Stimulated activated CD4-positive, alpha-beta T cell treated with anti-CD3 and anti-CD28 coated beads, Interleukin-1b, Interleukin-23, amount 100 ng/mL, for 1 hour (primary cell): ENCODE measurements at places on chromosomes 1 and 21.

GRCh38 chr1:185790194-185790735 is 56.1 kb downstream of the HMCN1 start:
- DNase-seq = no peak

DNA sequence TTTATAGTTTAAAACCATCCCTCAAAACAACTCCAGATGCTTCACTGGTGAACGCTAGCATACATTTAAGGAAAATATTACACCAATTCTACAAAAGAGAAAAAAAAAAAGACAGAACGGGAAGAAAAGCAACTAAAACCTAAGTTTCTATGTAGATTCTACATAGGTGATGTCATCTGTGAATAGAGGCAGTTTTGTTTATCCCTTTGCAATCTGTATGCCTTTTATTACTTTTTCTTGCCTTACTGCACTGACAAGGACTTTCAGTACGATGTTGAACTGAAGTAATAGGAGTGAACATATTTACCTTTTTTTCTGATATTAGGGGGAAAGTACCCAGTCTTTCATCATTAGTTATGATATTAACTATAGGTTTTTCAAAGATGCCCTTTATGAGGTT is 101.7 kb upstream of the HAO2 start:
- DNase-seq = no peak

DNA sequence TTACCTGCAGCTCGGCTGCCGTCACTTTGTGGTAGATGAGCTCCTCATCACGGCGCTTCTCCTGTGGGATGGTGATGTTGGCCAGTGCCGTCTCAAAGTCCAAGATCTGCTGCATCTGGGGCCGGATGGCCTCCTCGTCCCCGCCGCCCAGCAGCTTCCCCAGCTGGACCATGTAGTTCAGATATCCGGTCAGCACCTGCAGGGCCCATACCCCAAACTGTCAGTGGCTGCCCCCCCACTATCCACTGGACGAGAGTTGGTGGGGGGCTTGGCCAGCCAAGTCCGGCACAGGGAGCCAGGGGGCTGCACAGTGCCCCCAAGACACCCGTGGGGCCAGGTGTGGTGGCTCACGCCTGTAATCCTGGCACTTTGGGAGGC is 34.3 kb downstream of the ECE1 start:
- no peak for DNase-seq

DNA sequence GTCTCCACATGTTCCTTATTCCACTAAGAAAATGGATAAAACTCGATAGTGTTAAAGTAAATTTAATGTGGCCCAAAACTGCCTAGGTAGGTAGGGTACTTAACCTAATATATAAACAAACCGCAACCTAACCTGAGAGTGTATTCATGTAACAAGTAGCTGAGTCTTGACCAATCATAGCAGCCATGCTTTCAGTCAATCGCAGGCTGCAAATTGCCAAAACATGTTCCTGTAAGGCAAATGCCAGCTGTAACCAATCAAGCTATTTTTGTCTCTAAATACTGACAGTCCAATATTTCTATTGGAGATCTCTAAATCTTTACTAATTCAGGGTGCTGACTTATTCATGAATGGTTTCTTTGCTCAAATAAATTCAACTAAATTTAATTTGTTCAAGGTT is 3.1 kb upstream of the HMGCS2 start:
- no peak for DNase-seq

GRCh38 chr1:181469829-181470228 is 13.5 kb upstream of the CACNA1E start:
- DNase-seq = no peak

DNA sequence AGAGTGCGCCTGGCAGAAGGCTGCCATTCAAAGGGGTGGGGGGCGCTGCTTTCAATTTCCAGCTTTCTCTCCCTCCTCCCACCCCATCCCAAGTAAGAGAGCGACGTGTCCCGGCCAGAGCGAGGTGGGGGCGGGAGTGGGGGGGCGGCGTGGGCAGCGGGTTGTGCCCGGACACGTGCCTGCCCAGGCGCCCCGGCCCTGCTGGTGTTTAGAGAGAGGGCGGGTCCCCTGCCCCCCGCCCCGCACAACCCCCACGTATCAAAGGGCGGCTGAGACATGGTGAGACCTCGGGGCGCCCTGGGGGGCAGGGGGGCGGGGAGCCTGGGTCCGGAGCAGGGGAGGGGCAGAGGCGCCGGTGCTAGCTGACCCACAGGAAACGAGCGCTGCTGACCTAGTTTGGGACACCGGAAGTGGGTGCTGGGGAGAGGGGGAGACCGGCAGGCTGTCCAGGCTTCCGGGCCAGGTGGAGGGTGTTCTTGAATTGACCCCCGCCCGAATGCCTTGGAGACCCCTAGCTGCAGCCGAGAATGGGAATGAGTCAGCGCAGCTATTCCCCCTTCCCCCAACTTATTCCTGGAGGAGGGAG is 1.3 kb downstream of the ZBTB7B start:
- no peak for DNase-seq

- no peak for DNase-seq
Measured at GRCh38 chr21:42581993-42582786, 68.5 kb downstream of the SLC37A1 start.

GRCh38 chr21:27429710-27430341 is 462.9 kb upstream of the ADAMTS5 start:
- no peak for DNase-seq

DNA sequence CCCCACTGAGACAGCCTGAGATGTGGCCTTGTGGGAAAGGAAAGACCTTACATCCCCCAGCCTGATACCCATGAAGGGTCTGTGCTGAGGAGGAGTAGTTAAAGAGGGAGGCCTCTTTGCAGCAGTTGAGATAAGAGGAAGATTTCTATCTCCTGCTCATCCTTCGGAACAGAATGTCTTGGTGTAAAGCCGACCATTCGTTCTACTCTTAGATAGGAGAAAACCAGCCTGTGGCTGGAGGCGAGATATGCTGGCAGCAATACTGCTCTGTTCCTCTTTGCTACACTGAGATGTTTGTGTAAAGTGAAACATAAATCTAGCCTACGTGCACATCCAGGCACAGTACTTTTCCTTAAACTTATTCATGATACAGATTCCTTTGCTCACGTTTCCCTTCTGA is 1.5 kb upstream of the CCDC27 start:
- DNase-seq = no peak

DNA sequence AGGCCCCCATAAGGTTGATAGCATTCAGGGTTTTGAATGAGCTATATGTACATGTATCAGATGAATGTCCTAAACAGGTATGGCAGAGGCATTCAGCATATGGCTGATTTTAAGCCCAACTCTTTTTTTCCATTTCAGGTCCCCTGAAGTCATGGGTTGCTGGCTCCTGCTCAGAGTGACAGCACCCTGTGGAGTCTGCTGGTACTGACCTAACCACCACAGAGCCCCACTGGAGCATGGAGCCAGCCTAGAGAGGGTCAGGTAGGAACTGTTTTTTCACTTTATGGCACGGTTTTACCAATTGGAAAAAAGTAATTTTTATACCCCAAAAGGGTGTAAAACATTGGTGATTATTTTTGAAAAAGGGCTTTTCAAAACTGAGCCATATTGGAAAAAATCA is 82.5 kb upstream of the MPC2 start:
- DNase-seq = no peak

GRCh38 chr1:210049616-210050015 is 111.6 kb downstream of the SYT14 start:
- DNase-seq = no peak

- DNase-seq = no peak
Measured at GRCh38 chr1:78004719-78005447, at the start of gene DNAJB4. DNAJB4 (plus strand) TSS chr1:78004939; CDS start chr1:78005111, 172 bp downstream.

GRCh38 chr1:10541286-10541685 is 66.5 kb downstream of the PEX14 start:
- DNase-seq = no peak

DNA sequence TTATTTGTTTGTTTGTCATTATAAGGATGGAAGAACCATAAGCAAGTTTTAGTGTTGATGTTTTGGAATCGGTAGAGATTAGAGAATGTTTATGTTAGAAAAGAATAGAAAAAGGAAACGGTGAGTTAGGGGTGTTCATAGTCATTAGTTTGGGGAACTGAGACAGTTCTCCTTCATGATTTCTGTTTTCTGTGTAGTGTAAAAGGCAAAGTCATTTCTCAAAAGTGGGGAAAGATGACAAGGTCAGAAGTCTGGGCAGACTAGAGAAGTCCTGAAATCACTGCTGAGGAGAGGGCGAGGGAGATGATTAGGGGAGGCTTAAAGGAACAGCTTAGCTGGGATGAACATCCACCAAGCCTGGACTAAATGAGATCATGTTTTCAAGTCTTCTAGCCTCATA is 498.9 kb downstream of the TTLL7 start:
- no peak for DNase-seq

- no peak for DNase-seq
Measured at GRCh38 chr1:110155878-110156522, 5.7 kb downstream of the SLC6A17 start.

DNA sequence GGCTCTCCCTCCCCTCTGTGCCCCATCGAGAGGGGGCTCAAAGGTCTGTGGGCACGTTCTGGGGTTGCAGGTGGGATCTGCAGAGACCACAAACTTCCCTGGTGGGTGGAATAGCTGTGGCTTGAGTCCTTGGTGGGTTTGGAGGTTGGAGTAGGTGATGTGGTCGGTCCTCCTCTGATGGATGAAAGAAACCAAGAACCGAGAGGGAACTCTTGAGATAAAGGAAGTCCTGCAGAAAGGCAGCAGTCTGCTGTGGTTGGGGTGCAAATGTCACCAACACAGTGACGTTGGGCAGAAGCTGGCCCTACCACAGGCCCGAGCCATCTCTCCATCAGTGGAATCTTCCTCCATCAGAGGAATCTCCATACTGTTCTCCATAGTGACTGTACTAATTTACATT is 171.8 kb downstream of the FCRL5 start:
- DNase-seq = no peak

DNA sequence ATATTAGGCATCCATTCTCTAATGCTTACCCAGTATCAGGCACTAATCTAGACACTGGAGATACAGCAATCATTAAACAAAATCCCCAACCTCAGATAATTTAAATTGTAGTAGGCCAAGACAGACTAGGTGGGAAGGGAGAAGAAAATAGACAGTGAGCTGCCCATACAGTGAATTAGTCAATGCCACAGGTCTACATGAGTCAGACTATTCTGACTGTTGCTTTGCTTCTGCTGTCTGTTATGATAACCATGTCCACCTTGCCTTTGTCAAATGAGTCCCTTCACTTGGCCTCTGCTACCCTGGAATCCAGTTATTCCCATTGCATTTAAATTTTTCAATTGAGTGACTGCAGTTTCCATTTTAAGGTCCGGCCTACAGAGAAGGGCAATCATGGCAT is 59.5 kb downstream of the PIK3R3 start:
- no peak for DNase-seq

GRCh38 chr1:200392625-200393185 is 17.1 kb downstream of the ZNF281 start:
- DNase-seq = no peak

DNA sequence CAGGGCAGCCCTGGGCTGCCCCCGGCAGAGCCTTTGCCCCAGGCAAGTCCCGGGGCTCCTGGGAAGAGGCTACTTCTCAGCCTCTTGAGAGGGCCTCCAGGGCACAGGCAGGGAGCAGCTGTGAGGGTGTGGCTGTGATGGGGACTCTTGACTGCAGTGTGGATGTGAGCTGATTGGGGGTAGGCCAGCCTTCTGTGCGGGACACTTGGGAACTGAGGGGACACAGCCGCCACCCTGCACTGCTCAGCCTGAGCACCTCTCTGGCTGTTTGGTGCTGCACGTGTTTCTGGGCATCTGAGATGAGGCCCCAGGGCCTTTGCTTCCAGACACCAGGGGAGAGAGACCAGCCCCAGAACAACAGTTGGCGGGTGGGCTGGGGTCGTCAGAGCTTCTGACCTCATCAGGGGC is 62.1 kb downstream of the SKI start:
- DNase-seq = no peak

DNA sequence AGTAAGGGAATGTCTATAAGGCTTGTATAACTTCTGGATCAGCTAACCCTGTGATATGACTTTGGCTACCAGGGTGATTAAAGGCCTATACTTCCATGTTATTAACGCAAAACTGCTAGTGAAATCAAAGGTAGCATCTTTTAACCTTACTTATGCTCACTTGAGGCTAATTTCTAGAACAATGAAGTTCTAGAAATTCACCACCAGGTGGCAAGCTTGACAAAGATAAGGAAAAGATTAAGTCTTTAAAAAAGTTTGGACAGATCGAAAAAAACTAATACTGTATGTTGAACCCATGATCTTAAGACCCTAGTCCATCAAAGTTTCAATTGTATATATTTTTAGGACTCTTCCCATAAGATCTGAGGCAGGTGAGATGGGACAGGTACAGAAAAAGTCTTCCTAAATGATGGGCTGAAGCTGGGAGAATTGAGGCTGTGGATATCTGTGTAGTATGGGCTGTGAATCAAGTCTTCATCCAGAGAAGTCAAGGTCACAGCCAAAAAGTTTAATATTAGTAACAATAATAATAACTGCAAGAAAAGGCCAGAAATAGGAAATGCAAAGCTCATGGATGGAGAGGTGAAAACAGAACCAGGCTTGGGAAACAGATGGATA is 18.8 kb downstream of the KYAT3 start:
- DNase-seq = no peak

DNA sequence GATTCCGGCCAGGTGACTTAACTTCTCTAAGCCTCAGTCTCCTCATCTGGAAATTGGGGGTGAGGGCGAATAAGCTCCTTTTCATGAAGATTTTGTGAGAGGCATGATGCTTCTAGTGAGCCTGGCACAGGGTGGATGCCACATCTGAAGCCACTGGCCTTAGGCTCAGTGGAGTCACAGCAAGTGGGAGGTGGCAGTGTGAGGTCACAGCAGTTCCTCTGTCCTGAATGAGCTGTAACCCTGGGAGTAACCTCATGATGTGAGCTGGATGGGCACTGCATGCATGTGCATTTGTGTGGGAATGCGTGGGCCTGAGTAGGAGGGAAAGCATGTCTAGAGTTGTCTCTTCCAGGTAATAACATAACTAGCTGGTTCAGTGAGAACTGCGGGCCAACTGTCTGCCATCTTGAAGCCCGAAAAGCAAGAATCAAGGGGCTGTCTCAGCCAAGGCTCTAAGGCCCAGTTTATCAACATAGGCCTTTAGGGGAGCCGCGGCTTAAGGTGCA is 27.0 kb upstream of the HTR1D start:
- no peak for DNase-seq

GRCh38 chr1:59698386-59698785 is 116.4 kb upstream of the HOOK1 start:
- DNase-seq = no peak

DNA sequence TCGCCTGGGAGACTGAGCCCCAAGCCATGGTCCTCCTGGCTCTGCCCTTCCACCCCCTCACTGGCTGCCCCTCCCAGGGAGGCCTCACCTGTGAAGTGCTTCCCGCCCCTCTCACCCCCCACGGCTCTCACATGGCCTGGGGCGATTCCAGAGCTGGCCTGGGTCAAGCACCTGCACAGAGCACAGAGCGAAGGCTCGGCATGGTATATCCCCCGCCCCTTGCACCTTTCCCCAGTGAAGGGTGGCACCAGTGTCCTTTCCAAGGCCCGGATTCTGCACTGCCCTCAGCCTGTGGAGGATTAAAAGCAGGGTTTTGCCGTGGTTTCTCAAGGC is 1.1 kb upstream of the AJAP1 start:
- DNase-seq = no peak
